ENCODE measurements at places on chromosomes 5 and 9.

DNA sequence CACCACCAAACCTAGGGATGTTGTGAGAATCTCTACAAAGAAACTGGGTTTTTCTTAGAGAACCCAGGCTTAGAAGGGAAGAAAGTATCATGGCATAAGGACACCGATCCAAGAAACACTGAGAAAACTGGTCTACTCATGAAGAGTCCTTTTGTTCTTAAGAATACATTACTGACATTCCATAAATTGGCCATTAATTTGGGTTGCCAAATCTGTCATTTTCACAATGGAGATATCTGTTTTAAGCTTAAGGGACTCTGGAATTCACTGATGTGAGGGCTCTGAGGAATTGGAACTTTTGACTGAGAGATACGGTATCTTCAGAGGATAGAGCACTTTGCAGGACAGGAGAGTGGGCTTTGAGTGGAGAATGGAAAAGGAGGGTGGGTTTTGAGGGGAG, 315.3 kb upstream of the ZNF608 start:
- DNase-seq: no peak

- no peak for DNase-seq
These were observed 150.5 kb downstream of the CD180 start for GRCh38 chr5:67045816-67046740.

DNA sequence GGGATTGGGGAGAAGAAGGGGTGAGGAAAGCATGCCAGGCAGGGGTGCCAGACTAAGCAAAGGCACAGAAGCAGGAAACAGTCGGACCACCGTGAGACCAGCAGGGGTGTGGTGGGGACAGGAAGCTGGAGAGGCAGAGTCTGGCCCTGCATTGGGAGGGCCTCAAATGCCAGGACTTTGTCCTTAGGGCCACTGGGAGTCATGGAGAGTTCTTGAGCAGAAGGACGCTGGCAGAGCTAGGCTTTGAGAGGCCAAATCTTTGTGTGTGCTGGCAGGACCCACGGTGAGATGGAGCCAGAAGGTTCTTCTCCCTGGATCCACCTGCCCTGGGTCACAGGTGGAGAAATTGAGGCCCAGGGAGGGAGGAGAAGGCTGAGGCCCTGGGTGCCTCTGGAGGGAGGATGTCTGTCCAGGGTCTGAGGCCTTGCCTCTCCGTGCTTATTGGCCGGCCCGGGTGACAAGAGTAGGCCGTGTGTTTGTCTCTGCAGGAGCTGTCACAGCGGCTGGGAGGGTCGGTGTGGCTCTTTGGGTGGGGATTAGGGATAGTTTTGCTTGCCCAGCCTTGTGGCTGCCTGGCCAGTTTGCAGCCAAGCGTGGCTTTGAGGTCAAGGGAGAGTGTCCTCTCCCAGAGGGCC, 1.8 kb upstream of the ENG start:
- DNase-seq: no peak

DNA sequence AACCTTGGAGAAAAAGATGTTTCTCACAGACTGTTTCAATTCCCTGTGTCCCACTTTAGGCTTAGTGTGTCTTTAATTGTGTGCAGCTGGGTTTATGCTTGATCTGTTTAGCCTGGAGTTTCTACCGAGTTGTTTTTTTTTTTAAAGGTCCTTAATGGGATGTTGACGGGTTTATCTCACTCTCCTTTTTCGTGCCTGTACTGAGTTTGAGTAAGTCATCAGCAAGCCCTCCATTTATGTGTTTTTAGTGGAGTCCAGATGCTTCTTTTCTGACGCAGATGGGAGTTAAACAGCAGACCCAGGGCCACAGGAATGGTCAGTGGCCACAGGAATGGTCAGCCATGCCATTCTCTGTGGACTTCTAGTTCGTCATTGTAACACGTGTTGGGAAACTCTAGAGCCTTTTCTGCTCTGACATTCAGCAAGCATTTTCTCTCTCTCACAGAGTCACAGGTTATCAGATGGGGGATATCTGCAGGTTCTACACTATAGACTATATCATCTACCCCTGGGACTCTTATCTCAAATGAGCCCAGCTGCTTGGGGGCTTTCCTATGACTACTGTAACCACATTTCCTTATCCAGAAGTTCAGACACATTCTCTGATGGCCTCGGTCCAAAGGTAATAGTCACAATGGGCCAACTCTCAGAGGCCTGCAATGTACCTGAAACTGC, 190.5 kb downstream of the TTLL11 start:
- no peak for DNase-seq

DNA sequence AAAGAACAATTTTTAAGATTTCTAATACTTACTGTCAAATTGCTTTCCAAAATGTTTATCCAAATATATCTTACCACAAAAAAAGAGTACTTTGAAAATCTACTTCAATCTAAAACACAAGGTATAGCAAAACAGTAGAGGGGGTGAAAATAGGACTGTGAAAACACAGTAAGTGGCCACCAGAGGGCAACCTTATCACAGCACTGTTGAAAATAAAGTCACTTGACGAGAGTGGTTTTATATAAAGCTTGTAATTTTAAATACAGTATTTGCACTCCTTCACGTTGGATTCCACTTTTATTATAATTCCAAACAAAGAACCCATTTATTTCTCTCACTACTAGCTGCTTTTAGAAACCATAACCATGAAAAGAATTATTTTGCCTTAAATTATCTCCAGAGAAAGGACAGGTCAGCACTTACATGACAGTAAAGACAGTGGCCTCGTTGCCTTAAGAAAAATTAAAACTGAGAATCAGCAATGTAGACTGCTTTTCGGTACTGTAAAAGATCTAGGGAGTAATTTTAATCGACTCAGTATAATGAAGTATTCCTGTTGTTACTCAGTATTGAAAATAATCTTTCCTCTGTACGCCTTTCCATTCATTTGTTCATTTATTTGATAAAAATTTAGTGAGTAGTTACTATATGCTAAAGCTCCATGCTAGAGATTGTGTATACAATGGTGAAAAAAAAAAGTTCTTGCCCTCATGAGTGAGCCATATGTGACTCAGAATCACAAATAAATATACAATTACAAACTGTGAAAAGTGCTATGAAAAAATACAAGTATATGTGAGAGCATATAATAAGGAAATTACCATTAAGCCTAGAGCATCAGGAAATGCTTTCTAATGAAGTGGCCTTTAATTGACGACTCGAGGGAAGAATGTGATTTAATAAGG, 40.0 kb upstream of the CDK5RAP2 start:
- DNase-seq: peak; percentile 68

- no peak for DNase-seq
These were observed at the start of gene PCDHAC2 for GRCh38 chr5:140966293-140967225. TSS of gene PCDHAC2 (plus strand) at chr5:140966476. CDS start at chr5:140966767, 291 bp downstream.

GRCh38 chr9:137052998-137053943, 590 bp downstream of the ENTPD2 start:
- DNase-seq: no peak

- DNase-seq: no peak
These were observed 137.0 kb downstream of the YIPF5 start for GRCh38 chr5:144033486-144033885.

DNA sequence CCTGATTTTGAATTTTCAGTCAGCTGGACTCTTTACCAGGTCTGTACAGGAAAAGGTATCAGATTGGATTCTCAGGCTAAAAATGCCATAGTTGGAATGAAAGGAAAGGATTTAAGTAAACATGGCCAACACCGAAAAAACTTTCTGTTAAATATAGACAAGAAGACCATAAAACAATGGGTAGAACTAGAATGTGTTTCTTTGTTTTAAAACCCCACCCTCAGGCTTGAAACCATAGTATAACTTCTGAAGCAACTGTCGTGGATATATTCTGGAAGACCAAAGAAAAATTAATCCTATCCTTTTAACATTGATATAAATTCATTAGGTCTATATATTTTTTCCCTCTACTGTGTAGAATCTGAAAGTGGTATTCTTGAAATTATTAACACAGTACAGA, 118.6 kb upstream of the HAPLN1 start:
- no peak for DNase-seq

- no peak for DNase-seq
These were observed 721.2 kb upstream of the COX7C start for GRCh38 chr5:85896514-85896913.

DNA sequence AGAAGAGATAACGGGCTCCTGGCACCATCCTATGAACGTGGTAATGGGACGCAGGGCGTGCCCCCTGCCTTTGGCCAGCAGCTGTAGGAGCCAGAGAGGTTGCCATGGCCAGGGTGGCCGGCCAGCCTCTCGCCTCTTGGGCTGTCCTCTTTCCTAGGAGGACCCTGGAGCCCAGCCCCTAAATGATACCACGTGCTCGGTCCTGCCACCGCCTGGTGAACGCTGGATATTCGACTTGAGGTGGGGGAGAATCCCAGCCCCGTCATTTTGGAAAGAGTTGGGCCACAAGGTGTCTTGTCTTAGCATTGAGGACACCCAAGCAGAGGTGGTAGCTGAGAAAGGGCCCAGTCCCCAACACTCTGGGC, 391 bp upstream of the NRG2 start:
- DNase-seq: peak; percentile 4

DNA sequence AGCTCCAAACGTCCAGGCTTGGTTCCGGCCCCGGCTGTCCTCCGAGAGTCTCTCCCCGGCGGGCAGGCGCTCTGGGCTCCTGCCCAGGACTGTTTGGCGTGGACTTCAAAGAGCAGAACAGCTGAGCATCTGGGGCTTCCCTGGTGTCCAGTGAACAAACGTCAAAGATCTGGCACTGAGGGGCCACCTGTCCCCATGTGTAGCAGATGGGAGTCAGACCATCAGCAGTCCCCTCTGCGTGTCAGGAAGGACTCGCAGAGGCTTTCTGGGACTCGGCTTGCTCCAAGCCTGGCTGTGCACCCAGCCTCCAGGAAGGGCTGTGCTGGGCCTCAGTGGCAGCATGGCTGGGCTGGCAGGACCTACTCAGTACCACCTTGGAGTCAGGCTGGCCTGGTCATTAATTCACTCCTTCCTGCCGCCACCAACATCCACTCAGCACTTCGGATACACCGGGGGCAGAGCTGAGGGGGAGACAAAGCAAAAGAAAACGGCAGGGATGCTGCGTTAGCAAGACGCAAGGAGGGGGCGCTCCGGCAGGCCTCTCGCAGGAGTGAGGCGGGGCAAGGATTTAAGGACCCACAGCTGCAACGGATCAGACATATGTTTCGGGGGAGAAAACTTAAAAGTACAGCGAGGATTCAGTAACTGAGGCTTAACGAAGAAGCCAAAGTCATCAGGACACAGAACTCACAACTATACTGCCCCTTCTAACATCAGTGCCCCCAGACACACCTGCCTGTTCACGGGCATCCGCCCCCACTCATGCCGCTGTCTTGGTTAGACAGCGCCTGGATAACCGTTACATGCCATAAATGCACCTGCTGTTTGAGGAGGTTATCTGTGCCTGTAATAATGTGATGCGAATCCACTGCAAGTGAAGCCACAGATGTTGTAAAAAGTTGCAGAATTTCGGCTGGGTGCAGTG, 164.5 kb upstream of the PHYKPL start:
- DNase-seq: no peak

GRCh38 chr9:137232510-137232909, 1.8 kb downstream of the SLC34A3 start:
- DNase-seq: no peak

DNA sequence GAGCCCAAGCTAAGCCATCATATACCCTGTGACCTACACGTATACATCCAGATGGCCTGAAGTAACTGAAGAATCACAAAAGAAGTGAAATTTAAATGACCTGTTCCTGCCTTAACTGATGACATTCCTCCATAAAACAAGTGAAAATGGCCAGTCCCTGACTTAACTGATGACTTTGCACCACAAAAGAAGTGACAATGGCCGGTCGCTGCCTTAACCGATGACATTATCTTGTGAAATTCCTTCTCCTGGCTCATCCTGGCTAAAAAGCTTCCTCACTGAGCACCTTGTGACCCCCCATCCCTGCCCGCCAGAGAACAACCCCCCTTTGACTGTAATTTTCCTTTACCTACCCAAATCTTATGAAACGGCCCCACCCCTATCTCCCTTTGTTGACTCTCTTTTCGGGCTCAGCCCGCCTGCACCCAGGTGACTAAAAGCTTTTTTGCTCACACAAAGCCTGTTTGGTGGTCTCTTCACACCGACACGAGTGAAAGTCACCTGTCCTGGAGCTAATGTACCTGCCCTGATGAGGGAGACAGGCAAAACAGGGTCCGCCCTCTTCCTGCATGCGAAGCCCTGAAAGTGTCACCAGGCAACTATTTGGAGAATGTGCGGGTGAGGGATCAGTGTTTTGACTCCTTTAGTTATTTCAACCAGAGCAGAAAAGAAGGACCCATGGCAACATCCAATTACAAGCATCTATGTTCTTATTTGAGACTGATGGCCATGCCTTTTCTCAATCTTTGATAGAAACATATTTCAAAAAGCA, 266.1 kb downstream of the SMARCA2 start:
- no peak for DNase-seq

DNA sequence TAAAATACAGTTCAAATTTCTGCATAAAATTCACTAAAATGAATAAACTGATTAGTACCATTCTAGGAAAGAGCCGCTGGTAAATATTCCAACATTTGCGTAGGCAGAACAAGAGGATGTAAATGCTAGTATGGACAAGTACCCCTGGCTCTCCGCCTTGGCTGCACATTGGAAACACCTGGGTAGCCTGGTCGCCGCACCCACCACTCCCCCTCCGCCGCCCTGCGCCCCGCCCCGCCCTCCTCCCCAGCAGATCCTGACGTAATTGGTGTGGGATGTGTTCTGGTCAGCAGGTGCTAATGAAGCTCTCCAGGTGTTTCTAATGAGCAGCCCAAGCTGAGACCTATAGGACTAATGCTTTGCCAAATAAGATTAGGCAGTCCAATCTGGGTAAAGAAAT, 225.7 kb downstream of the FRMD3 start:
- no peak for DNase-seq

GRCh38 chr5:143328589-143329220, 74.8 kb downstream of the NR3C1 start:
- DNase-seq: no peak

GRCh38 chr9:85142968-85143367, 473.4 kb downstream of the NTRK2 start:
- DNase-seq: no peak

DNA sequence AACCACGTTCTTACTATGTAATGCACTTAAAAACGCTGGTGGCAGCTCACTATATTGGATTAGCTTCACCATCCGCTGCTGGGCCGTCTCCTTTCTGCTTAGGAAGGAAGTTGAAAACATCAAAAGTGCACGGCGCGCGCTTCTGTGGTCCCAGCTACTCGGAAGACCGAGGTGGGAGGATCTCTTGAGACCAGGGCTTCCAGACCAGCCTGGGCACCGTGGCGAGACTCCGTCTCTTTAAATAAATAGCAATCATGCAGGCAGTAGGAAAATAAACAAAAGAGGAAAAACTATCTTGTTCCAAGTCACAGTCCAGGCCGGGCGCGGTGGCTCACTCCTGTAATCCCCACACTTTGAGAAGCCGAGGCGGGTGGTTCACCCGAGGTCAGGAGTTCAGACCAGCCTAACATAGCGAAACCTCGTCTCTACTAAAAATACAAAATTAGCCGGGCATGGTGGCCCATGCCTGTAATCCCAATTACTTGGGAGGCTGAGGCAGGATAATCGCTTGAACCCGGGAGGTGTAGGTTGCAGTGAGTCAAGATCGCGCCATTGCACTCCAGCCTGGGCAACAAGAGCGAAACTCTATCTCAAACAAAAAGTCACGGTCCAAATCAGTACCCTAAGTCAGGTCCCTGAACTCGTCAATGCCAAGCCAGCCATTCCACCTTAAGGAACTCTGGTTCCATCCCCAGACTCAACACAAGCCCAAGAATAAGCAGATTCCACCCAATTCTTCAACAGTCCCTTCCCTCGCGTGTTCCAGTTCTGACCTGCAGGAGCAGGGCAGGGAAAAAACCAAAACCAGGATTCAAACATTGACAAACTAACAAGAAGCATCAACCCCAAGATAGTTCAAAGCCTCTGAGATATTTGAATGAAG, 1.0 kb upstream of the GOLGA1 start:
- DNase-seq: peak; percentile 80

All from CD4-positive, alpha-beta T cell treated with Interleukin-17A for 4 hours (primary cell).